ENCODE measurements at places on chromosomes 1 and 21.

DNA sequence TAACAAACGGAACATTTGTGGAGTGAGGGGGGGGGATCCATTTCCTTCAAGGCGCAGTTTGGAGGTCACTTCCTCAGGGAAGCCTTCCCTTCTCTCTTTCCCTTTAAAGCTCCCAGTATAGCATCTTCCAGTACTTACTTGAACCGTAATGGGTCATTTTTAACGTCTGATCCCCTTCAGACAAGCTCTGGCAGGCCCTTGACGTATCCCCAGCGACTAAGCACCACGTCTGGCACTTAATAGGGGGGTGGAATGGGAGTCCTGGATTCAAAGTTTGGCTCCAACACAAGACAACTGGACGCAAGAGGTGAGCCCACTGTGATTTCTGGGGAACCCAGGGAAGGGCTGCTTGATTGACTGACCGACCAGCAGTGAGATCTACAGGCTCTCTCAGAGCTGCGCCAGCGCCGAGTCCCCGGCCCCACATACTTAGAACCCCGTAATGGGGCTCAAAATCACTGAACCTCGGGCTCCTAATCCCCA, 441 bp downstream of the YARS1 start:
- H3K27me3 ChIP-seq, result no peaks in the 10 kb centered on the region
- H3K36me3 ChIP-seq, result peaks cover 16% of the 10 kb centered on the region

DNA sequence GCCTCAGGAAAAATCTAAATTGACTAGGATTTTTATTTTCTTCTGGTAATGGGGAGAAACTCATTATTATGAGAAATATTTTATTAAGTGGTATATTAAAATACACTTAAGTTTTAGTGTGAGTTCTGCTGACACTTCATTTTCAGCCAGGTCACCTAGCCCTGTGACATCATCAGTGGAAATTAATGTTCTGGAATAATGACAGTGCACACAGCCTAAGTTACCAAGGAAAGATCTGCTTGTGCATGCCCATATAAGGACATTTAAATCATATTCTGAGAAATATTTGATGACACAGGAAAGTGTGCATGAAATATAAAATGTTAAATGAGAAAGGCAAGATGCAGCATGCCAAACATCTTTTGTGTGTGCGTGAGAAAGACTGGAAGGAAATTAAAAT, 102.0 kb downstream of the KIF14 start:
- no peak overlapping the region for H3K27ac ChIP-seq
- H3K36me3 ChIP-seq, result peaks cover 4% of the 10 kb centered on the region
- no peaks in the 10 kb centered on the region for H3K27me3 ChIP-seq
- H3K4me3 ChIP-seq, result no peak overlapping the region
- no peaks in the 10 kb centered on the region for H3K4me1 ChIP-seq

DNA sequence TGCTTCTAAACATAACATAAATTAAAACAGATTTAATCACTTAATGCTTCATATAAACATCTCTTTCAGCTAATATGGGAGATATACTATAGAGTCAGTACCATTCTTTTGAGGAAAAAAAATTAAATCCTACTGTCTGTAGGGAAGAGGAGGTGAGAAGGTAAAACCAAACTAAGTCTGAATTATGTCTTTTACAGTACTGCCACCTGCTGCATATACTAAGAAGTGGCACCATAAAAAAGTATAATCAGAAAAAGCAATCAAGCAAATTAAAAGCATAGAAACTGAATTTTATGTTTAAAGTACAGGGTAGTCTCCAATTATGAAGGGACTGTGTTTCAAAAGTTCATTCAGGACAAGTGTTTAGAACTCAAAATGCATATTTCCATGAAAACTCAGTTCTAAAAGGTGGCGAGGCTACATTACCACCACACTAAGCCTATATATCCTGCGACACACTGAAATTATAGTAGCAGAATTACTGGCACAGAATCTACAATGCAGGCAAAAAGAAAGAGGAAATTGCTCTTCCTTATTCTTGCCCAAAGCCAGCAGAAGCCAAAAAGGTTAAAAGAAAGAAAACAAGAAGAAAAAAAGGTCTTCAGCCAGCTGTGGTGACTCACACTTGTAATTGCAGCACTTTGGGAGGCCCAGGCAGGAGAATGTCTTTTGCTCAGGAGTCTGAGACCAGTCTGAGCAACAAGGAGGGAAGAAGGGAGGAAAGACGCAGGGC, 9.0 kb downstream of the NSL1 start:
- no peak overlapping the region for H3K27ac ChIP-seq
- no peak for DNase-seq
- H3K27me3 ChIP-seq, result no peaks in the 10 kb centered on the region
- H3K4me1 ChIP-seq, result peaks cover 6% of the 10 kb centered on the region
- H3K4me3 ChIP-seq, result no peak overlapping the region
- peaks cover 30% of the 10 kb centered on the region for H3K36me3 ChIP-seq

GRCh38 chr1:99469550-99469971, 176.4 kb upstream of the PALMD start:
- H3K4me3 ChIP-seq, result no peak overlapping the region
- H3K36me3 ChIP-seq, result no peaks in the 10 kb centered on the region
- H3K4me1 ChIP-seq, result no peaks in the 10 kb centered on the region
- DNase-seq, result no peak

- H3K4me3 ChIP-seq, result no peak overlapping the region
- H3K27me3 ChIP-seq, result peaks cover 36% of the 10 kb centered on the region
- H3K4me1 ChIP-seq, result peaks cover 16% of the 10 kb centered on the region
- H3K36me3 ChIP-seq, result peaks cover 6% of the 10 kb centered on the region
Measured at GRCh38 chr1:46723901-46724300, 5.0 kb upstream of the EFCAB14 start.

All from central memory CD8-positive, alpha-beta T cell (primary cell).